ENCODE measurements at places on chromosomes 2 and 18.
A peak's percentile ranks its signal among the peaks of the same experiment; 100 is the strongest.

- DNase-seq, result no peak
Observed at GRCh38 chr2:30039101-30039500, 107.7 kb upstream of the YPEL5 start.

DNA sequence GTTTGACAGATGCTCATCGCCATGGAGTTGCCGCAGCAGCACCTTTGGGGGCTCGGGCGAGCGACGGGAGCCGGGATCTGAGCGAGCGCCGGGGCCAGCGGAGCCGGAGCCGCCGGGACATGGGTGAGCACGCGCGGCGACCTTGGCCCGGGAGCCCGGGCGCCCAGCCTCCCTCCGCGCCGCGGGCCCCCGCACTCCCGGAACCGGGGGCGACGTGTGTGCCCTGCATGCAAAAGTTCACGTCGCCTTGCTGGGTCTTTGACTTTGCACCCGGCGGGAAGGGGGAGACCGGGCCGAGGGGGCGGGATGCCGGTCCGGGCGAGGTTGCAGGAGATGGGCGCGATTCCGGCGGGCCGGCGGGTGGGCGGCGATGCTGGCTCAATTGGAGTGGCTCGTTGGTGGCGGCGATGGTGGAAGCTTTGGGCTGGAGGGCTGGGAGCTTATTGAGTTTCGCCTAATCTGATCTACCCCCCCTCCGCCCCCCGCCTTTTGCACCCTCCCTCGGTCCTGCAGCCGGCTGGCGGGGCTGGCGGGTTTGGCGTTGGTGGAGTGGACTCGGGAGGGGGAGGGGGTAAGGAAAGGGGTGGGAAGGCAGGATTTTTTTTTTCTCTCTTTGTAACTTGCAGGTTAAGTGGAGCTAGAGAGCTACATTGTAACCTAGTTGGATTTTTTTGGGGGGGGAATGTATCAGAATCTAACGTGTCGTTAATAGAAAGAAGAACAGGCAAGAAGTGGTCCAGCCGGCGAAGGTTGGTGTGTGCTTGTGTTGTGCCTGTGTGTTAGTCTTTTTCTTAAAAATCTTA is at the start of gene SETBP1:
SETBP1 (plus strand) TSS at position 616 of the 803 bp plus-strand sequence. CDS start 20,459 bp downstream, outside the sequence.
- DNase-seq, result peak; percentile 47

DNA sequence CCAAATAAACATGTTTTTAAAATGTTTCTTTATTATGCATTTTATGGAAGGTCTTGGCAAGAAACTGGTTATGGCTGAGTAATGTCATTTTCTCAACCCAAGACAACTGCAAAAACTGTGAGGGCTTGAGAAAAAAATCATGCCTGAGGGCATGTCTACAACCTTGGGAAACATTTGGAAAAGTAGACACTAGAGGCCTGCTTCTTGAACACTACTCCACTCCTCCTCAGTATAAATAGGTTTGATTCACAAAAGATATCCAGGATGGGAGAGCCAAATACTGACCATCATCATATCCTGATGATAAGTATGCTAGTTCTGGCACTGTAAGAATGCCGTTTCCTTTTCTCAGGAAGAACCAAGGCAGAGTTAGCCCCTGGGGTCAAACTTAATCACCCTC is 71.1 kb downstream of the OSR1 start:
- no peak for DNase-seq

GRCh38 chr2:20472569-20472968 is 25.7 kb downstream of the RHOB start:
- DNase-seq, result no peak

DNA sequence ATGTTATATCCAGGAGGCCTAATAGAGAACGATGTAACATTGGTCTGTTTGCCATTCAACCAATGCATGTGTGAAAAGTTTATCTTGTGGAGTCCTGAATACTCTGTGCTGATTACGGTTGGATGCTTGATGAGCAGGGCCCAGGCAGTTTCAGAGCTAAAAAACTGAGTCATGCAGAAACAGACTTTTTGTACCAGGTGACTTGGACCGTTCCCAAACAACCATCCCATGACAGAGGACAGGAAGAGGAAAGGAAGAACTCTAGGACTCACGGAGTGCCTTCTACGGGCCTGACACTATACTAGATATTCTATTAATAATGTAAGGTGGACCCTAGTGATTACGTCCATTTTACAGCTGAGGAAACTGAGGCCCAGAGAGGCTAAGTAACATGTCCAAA is 142.1 kb downstream of the ARHGAP28 start:
- DNase-seq, result no peak

DNA sequence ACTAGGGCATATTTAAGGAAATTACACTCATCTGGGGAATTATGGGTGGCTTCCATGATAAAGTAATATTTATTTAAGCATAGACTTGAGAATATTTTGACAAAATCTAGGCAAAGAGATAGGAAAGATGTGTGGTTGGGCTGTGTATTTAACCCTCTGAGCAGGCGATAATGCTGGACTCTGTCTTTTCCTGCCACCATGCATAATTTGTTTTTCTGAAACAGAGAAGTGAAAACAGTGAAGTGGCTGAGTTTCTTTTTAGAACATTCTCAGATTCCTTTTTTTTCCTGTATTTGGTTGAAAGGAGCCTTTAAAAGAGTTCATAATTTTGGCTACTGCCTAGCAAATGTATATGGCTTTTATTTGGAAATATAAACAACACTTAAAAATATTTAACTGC is 104.8 kb upstream of the CDH19 start:
- no peak for DNase-seq

GRCh38 chr2:124883595-124883994 is 858.5 kb downstream of the CNTNAP5 start:
- DNase-seq, result no peak

GRCh38 chr2:203578759-203579643 is 43.9 kb upstream of the RAPH1 start:
- DNase-seq, result no peak

GRCh38 chr2:86025976-86026743 is 79.5 kb downstream of the POLR1A start:
- no peak for DNase-seq

DNA sequence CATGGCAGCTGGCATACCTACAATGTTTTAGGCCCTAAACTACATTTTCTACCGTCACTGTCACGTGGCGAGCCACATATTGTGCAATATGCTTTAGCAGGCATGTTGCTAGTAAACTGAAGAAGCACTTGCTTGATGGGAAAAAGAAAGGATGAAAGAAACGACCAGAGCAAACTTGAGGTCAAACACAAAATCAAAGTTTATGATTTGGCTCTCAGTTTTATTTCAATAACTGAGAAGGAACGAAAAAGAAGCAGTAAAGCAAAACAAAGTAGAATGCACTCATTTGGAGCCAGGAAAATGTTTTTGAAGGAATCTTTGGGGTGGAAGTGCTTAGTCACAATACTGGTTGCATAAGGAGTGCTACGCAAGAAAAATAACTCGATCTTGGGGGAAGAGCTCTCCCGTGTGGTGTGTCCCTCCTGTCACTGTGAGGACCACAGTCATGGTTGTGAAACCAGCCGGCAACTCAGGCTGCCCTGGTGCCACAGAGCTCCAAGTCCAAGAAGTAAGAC is 349.8 kb downstream of the RBM43 start:
- no peak for DNase-seq

DNA sequence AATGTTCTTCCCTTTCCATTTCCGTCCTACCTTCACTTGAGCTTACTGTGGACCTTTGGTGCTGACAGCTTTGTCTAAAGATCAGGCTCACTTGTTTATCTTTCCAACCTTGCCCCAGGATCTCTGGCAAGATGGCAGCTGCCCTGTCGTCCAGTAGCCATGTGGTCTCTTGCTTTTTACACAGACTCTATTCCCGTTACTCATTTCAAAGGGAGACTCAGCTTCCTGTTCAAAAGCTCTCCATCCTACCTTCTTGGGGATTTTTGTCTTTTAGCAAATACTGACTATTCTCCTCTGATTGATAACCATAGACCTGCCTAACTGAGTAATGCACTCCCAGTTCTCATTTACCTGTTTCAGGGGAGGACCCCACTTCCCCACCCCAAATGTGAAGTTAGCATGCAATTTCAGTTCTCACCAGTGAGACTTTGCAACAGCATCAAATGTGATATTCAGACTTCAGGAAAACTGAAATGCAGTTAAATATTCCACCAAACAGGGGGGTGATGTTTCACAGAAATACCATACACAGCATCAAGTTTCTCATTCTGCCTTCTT is 184.4 kb downstream of the MYO3B start:
- no peak for DNase-seq

DNA sequence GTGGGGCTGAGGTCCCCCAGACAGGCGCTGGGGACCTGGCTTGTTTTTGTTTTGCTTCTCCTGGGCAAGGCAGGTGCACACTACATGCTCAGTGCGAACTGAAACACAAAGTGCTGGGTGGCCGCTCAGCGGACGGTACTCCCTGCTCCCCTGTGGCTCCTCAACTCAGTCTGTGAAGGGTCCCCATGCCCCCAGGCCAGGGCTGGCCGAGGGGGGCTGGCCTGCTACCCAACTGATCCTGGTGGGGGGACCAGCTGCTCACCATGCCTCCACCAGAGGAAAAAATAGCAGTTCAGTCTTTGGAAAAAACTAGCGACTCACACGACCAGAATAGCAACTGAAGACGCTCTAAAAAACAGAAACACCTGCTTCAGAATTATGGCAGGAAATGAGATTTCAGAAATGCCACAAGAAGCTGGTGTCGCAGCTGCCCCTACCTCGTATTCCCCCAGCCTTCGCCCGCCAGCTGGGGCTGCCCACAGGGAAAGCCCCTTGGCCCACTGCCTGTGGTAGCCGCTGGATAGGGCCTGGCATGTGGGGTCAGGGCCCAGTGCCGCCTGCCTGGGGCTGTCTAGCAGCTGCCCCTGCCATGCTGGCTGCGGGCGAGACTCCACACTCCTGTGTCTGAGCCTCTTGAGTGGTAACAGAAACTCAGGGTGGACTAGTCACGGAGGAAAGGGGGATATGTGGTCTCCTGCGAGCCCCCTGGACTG is 43.7 kb downstream of the MEX3C start:
- no peak for DNase-seq

- no peak for DNase-seq
Observed at GRCh38 chr2:127427376-127428056, 9.3 kb downstream of the PROC start.
